EL (cell line): ENCODE measurements at places on chromosomes 13 and 19.

GRCh38 chr13:90866006-90866405 is 481.5 kb upstream of the MIR17HG start:
- DNase-seq, result no peak

- peak; percentile 98 for DNase-seq
Observed at GRCh38 chr19:11168568-11168967, 13.0 kb upstream of the SPC24 start.

- DNase-seq, result no peak
Observed at GRCh38 chr13:62595976-62596375, 1180.3 kb upstream of the PCDH20 start.

DNA sequence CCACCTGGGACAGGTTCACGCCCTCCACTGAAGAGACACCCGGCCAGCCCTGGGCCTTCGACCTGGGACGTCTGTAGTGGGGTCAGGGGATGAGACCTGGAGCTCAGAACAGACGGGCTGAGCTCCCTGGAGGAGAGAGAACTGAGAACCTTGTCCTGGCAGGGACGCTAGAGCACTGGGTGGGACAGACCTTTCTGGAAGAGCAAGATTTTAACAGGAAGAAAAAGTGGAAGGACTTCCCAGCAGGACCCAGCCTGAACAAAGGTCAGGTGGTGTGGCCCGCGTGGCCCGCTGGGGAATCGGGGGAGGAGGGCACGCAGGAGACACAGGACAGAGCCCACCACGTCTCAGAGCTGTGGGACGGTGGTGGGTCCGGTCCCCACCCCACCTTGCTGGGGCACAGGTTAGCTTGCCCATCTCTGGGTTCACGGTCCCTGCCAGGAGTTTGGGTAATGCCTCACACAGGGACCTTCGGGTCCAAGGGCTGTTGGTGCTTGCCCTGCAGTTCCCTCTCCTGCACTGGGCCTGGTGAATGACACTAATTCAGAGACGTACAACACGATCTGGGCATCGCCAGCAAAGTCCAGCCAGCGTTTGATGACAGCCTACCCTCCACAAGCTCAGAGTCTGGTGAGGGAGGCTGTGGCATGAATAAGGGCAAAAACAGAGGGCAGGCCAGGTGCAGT is 1.2 kb upstream of the EFNA2 start:
- DNase-seq, result no peak

DNA sequence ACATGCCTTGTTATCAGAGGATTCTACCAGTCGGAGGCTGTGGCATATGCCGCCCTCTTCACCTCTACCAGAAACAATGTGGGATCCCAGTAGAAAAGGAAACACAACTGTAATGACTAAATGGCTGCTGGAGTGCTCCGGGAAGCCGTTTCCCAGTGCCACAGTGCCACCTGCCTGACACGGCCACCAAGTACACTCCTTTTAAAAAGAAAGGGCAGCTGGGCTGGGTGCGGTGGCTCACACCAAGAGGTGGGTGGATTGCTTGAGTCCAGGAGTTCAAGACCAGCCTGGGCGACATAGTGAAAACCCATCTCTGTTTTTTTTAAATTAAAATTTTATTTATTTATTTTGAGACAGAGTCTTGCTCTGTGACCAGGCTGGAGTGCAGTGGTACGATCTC is 67.3 kb downstream of the TRPM4 start:
- DNase-seq, result peak; percentile 75

DNA sequence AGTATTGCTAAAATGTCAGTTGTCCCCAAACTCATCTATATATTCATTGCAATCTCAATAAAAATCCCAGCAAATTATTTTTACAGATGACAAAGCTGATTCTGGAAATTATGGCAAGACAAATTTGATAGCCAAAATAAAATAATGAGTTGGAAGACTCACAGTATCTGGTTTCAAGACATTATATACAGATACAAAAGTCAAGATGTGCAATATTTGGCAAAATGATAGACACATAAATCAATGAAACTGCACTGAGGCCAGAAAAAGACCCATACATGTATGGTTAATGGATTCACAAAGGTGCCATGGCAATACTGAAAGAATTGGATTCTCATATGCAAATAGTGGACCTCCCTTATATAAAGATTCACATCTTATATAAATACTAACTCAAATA is 24.2 kb downstream of the ZNF45 start:
- DNase-seq, result no peak

DNA sequence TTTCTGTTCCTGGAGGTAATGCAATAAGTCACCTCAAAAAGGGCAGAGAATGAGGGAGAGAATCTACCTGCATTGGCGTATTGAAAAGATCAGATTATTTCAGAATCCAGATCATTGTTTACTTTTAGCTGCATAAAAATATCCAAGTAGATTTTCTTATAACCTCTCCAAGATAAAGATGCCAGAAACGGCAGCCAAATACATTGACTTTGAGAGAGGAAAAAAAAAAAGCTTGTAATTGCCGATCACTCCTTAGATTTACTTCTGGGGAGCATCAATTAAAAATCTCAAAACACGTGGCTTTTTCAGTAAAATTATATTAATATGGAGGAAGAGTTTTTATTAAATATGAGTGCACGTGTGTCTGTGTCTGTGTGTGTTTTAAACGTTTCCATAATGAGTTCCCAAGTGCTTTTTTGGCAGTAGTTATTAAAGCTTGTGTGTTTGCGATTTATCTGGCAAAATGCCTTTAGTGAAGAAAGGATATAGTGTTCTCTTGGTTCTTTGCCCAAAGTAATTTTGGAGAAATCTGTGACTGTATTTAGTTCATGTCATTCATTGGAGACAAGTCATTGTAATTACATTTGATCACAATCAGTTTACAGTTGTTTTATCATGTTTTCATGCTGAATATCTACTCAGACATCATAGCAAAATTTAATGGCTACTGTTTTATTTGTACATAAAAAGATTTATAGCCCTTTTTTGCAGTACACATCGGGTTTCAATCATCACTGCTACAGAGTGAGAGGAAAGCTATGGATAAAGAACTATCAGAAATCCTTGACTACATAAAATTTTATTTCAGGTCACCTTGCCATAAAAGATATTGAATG is 176.1 kb downstream of the TM9SF2 start:
- DNase-seq, result no peak

DNA sequence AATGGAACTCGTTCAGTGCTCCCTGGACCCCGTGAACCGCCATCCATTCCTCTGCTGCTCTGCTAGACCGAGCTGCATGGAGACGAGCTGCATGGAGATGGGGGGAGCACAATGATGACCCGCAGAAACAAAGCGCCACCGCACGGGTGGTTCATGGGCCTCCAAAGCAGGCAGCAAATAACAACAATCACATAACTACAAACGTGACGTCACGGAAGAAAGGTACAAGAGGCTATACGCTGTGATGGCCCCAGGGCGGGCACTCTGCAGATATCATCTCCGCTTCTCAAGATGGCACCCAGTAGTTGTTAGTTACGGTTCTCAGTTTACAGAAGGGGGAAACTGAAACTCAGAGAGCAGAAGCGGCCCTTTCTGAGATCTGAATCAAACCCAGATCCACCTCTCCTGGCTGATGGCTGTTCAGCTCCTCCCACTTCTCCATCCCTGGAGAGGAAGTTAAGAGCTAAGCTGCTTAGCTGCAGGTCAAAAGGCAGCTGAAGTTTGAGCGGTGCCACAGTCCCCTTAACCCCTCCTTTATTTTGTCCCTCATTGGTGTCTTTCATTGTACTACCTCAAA is 1.7 kb downstream of the ATP13A1 start:
- no peak for DNase-seq

GRCh38 chr13:97335488-97336134 is 98.4 kb upstream of the RAP2A start:
- no peak for DNase-seq

GRCh38 chr19:9791552-9792205 is 23.1 kb upstream of the ZNF846 start:
- peak; percentile 95 for DNase-seq

GRCh38 chr13:59247171-59247570 is 916.6 kb downstream of the DIAPH3 start:
- no peak for DNase-seq

DNA sequence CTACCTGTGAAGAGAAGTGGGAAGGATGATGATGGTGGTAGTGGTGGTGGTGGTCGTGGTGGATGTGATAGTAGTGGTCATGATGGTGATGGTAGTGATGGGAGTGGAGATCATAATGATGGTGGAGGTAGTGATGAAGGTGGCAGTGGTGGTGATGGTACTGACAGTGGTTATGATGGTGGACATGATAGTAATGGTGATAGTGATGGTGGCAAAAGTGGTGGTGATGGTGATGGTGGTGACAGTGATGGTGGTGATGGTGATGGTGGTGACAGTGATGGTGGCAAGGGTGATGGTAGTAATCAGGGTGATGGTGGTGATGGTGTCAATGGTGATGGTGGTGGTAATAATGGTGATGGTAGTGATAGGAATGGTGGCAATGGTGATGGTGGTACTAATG is 26.2 kb downstream of the MBD3L2B start:
- DNase-seq, result no peak

GRCh38 chr13:35143123-35143522 is 201.1 kb downstream of the NBEA start:
- no peak for DNase-seq

GRCh38 chr19:11096210-11096841 is 7.1 kb downstream of the LDLR start:
- DNase-seq, result peak; percentile 52

GRCh38 chr13:98466634-98467236 is 110.2 kb downstream of the STK24 start:
- peak; percentile 69 for DNase-seq

DNA sequence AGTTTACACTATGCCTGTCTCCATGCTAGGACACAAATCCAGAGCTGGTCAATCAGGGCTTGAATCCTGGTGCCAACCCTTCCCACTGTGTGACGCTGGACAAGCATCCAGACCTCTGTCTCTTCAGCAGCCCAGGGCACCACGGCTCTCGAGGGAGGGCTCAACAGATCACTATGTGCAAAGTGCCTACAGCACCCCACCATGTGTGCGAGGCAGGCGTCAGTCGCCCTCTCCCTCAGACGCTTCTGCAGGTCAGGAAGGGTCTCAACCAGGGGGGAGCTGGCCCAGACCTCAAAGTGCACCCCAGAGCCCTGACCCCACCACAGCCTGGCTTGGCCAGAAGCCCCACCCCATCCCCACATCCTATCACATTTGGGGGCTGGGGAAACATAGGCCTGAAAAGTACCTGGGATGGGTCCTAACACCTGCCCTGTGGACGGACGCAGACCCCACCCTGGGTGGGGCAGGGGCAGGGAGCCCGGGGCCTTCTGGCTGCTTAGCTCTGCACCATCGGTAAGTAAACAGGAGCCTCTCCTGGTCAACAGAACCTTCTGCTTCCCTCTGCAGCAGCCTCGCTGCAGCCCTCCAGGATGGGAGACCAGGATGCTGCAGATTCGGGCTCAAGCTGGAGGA is 2.9 kb upstream of the C2CD4C start:
- DNase-seq, result no peak

- peak; percentile 76 for DNase-seq
Observed at GRCh38 chr13:85503797-85504196, 295.4 kb downstream of the SLITRK6 start.
